ENCODE measurements at places on chromosomes 3 and 15.

- no peak for DNase-seq
Observed at GRCh38 chr3:121794264-121794983, 40.4 kb downstream of the IQCB1 start.

DNA sequence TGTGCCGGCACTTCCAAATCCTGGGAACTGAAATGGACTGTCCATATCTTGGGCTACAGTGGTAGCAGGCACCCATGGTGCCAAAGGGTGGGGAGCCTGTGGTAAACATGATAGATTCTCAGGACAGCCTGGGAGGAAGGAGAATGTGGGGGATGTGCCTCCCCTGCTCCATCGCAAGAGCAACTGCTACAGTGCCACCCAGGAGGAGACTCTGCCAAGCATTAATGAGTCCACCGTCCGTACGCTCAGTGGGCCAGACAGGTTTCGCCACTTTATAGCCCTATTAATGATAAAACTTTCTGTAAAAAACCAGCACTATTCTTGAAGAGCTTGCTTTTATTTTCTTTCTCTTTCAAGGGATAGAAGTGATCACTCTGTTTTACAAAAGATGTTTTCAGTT, 75.2 kb downstream of the FMN1 start:
- DNase-seq, result no peak

GRCh38 chr3:4845882-4846281, 133.4 kb upstream of the BHLHE40 start:
- no peak for DNase-seq

DNA sequence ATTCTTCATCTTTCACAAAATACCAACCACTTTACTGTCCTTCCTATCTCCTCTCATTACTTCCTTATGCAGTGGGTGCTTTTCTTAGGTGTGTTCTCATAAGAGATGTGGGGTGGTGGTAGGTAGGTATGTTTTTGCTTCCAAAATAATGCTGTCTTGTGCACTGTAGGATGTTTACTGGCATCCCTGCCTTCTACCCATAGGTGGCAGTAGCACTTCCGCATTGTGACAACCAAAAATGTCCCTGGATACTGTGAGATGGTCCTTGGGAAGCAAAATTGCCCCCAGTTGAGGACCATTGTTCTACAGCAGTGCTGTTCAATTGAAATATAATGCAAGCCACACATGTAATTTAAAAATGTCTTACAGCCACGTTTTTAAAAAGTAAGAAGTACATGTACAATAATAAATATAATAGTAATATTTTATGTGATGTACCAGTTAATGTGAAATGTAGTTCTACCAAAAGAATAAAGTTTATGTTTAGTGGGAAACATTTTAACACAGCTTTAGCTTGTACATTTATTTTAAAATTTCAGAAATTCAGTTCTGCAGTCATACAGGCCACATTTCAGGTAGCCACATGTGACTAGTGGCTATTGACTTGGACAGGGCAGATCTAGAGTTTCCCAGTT, 75.2 kb downstream of the NEO1 start:
- DNase-seq, result no peak

- DNase-seq, result no peak
Observed at GRCh38 chr3:111070772-111071256, 802 bp upstream of the NECTIN3 start.

GRCh38 chr15:34795267-34796081, at the start of gene ACTC1:
Gene ACTC1 (minus strand): TSS chr15:34795549. CDS start chr15:34794808, 741 bp downstream.
- no peak for DNase-seq

DNA sequence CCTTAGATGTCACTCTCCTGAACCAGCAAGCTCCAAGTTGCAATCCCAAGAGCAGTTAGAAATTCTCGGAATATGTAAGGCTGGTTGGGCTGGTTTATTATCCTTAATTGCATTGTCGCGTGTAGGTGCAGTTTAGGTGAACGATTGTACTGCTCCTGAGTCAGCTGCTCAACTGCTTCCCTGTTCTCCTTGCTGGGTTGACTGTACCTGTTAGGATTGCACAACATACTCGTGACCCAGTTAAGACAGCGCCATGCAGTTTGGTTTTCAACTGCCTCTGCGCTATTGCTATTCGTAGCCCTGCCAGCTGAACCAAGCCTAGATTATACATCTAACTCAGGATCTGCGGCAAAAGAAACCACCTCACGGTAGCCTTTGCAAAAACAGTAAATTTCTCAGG, 41.0 kb downstream of the BCL2L10 start:
- DNase-seq, result no peak

DNA sequence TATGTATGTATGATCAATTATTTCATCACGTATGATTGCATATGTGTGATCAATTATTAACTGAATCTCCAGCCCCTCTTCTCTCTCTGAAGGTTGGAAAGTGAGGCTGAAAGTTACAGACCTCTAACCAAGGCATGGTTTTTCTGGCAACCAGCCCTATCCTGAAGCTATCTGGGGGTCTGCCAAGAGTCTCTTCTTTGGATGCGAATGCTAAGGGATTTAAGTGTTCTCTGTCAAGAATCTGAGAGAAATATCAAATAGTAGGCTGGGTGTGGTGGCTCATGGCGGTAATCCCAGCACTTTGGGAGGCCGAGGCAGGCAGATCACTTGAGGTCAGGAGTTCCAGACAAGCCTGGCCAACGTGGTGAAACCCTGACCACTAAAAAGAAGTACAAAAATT, 8.1 kb downstream of the NKTR start:
- DNase-seq, result no peak

- no peak for DNase-seq
Observed at GRCh38 chr3:173266441-173266840, 125.4 kb upstream of the SPATA16 start.

GRCh38 chr3:168049367-168049974, 46.3 kb downstream of the GOLIM4 start:
- DNase-seq, result no peak

DNA sequence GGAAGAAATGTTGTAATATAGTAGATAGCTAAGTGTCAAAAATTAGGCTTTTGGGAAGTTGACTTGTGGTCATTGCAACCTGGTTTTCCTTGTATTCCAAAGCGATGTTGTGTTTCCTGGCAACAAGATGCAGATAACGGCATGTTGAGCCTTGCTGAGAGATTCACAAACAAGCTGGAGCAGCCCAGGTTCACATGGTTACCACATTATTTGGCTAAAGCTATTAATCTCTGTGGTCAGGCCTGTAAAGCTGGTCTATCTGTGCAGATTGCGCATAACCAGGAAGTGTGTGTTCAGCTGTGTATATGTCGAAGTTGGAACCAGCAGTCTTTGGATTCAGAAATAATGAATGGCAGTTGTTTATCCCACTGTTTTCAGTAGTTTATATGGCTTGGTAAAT, 6.6 kb downstream of the TIPARP start:
- DNase-seq, result no peak

DNA sequence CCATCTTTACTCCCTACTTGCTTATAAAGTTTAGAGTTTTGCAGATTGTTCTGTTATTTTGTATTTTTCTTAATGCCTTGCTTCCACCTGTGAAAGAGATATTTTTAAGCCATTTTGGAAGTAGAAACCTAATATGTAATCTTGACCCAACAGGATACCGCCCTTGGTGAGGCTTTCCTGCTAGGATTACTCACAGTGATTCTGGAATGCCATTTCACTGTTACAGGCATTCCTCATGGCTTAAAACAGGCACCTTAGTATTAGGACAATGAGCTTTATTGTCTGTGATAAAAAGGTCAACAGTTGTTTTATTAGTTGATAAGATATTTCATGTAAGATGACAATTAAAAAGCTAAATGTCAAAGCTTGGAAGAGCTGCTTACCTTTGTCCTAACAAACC, 58.2 kb downstream of the PHLDB2 start:
- no peak for DNase-seq

- DNase-seq, result no peak
Observed at GRCh38 chr15:55457401-55458022, 49.2 kb downstream of the PIERCE2 start.

- DNase-seq, result no peak
Observed at GRCh38 chr3:183148056-183148455, 14.5 kb downstream of the LAMP3 start.

GRCh38 chr15:51841406-51842040, 12.1 kb downstream of the TMOD3 start:
- DNase-seq, result no peak

DNA sequence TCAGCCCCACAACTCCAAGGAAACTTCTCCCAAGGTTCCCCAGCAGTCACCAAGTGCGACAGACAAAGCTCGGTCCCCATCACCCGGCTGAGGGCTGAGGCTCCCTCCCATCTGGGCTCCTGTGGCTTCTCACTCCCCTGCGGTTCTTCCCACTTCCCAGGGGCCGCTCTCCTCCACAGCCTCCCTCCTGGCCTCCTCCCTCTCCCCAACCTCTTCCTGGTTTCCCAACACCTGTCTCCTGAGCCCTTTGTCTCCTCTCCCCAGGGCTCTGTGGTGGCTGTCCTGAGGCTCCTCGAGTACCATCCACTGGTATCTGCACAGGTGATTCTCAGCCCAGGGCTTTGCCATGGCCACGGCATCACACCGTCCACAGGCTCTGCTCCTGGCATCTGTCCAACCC, 113.2 kb upstream of the NSMCE3 start:
- DNase-seq, result no peak

DNA sequence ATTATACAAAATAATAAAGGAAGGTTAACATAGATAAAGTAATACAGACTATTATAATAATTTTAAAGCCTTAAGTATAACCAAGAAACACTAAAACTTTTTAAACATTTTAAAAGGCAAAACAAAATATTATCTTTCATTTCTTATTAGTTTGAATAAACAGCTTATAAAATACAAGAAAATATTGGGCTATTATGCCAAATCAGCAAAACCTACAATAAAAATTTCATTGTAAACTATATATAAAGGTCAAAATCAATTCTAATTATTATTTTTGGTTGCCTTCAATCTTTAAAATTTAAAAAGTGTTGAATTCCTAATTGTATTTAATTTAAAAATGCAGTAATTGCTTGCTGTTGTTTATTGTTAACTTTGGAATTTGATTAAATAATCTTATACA, 430.0 kb downstream of the ROBO1 start:
- no peak for DNase-seq

- DNase-seq, result no peak
Observed at GRCh38 chr15:71052356-71052755, 62.9 kb upstream of the THSD4 start.

GRCh38 chr3:78867409-78868372, 900.1 kb downstream of the ROBO1 start:
- no peak for DNase-seq

DNA sequence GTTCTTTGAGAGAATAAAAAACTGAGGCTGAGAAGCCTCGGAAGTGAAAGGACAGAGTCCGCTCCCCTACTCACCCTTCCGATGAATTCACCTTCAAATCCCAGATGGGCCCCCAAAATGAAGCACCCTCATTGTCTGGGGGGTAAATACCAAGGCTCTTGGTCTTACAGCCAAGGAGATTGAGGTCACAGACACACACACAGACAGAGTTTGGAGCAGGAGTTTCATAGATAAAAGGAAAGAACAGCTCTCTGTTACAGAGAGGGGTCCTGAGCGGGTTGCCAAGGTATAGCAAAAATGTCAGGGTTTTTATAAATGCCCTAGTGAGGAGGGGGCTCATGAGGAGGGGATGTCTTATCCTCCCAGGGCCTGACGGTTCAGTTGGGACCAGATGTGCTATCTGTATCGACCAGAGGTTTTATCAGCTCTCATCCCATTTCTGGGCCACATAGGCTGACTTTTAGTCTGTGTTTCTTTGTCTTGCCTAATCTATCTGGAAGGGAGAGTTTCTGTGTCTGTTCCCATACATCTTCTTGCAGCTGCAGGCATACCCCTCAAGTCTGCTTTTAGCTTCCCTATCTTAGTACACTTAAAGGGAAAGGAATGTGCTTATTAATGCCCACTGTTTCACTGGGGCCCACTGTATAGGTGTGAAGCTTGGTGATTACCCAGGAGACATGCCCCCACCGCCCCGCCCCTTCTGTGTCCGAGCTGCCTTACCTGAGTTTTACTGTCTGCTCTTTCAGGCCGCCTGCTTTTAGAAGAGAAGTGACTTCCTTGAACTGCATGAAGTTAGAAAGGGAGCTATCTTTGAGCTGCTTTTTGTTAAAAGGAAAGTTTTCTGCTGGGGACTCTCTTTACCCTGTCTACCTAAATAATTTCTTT, 66.8 kb upstream of the ATP11B start:
- no peak for DNase-seq

All from cortex of kidney (tissue), 1 donor.